ENCODE measurements at places on chromosomes 3 and 15.

DNA sequence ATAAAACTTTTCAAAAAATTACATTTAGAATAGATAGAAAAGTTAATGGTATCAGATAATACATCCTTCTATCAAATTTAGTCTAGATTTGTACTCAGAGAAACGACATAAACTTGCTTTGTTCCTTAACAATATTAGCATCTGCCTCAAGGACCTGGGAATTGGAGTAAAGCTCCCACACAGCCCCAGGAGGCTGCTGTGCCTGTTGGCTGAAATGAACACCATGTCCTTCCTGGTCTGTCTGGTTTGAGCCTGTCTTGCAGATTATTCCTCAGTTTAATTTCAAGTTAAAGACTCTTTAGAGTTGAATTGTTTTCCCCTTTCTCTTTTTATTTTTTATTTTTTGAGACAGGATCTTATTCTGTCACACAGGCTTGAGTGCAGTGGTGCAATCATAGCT is 19.4 kb downstream of the GNB5 start:
- no peak for DNase-seq

- no peak for DNase-seq
Measured at GRCh38 chr15:97678656-97679055, 281.8 kb upstream of the ARRDC4 start.

GRCh38 chr3:78041486-78041885 is 1001.6 kb downstream of the ROBO2 start:
- no peak for DNase-seq

- DNase-seq = no peak
Measured at GRCh38 chr3:11195201-11195600, 40.9 kb downstream of the HRH1 start.

All from stimulated activated CD4-positive, alpha-beta T cell treated with anti-CD3 and anti-CD28 coated beads, Interleukin-1b, Interleukin-23, amount 100 ng/mL, for 24 hours (primary cell).